ENCODE measurements at places on chromosomes 3 and 15.

- DNase-seq, result no peak
These were observed 54.0 kb upstream of the TMEM108 start for GRCh38 chr3:132984181-132984580.

- DNase-seq, result no peak
These were observed 62.4 kb downstream of the MBNL1 start for GRCh38 chr3:152331018-152331541.

DNA sequence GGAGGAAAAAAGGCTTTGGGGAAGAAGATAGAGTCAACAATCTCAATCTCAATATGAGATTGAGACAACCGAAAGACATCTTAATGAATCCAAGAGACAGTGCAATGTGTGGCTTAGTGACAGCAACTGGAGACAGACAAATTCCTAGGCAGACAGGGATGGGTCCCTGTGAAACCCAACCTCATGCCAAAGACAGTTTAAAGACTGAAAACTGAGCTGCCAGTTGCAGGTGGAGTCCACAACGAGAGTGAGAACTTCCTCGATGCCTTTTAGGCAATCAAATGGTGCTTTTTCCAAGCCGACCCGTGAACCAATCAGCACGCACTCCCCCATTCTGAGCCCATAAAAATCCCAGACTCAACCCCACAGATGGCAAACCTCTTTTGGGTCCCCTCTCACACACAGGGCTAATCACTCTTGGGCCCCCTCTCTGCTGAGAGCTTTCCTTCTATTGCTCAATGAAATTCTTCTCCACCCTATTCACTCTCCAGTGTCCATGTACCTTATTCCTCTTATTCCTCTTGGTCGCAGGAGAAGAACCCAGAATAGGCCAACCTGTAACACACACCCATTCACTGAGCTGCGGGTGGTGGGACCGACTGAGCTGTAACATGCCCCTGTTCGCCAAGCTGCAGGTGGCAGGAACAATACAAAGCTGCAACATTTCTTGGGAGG is 34.8 kb downstream of the ZMAT3 start:
- no peak for DNase-seq

DNA sequence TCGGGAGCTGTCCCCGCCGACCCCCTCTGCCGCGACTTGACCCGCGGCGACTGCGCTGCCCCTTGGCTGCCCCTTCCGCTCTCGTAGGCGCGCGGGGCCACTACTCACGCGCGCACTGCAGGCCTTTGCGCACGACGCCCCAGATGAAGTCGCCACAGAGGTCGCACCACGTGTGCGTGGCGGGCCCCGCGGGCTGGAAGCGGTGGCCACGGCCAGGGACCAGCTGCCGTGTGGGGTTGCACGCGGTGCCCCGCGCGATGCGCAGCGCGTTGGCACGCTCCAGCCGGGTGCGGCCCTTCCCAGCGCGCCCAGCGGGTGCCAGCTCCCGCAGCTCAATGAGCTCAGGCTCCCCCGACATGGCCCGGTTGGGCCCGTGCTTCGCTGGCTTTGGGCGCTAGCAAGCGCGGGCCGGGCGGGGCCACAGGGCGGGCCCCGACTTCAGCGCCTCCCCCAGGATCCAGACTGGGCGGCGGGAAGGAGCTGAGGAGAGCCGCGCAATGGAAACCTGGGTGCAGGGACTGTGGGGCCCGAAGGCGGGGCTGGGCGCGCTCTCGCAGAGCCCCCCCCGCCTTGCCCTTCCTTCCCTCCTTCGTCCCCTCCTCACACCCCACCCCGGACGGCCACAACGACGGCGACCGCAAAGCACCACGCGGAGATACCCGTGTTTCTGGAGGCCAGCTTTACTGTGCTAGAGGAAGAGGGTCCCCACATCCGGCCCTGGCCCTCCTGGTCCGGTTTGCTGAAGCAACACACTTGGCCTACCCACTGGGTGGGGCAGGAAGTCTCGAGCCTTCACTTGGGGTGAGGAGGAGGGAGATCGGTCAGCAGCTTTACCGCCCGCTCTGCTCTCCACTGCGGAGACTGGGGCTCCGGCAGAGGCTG is at the start of gene RASSF1:
RASSF1 (minus strand) TSS at position 389 of the 882 bp plus-strand sequence; CDS start at position 358, 31 bp downstream.
- DNase-seq, result no peak

DNA sequence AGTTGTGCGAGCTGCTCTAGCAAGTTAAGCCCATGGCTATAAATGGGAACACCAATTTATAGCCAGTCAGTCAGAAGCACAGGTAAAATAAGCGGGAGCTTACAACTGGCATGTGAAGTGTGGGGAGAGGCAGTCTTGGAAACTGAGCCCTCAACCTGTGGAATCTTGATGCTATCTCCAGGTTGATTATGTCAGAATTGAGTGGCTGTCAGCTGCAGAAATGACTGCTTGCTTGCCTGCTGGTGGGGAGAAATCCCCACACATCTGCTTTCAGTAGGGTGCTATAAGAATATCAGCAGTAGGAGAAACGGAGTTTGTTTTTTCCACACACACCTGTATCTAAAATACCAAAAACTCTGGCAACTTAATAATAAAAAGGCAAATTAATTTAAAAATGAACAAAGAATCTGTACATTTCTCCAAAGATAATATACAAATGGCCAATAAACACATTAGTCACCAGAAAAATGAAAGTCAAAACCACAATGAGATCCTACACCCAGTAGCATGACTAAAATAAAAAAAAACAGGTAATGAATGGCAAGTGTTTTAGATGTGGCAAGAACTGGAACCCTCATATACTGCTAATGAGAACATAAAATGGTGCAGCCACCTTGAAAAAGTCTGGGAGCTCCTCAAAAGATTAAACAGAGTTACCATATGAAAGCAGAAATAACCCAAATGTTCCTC is 26.0 kb upstream of the MAP4 start:
- DNase-seq, result no peak

GRCh38 chr3:115666920-115667737 is 43.8 kb downstream of the GAP43 start:
- DNase-seq, result no peak

GRCh38 chr3:141656771-141657170 is 81.3 kb upstream of the RNF7 start:
- no peak for DNase-seq

DNA sequence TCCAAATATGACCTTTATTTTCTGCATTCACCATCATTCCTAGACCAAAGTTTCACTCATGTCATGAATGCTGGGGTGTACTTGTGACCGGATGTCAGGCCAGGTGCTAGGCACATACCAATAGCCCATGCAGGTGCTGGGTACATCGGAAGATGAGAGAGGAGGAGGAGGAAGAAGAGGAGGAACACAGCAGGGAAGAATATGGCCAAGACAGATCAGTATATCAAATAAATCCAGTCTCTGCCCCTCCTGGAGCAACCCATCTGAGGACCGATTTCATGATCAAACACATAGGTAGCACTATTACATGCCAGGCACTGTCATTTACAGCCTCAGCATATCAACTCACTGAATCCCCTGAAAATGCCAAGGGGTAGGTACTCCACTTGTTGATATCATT is 3.0 kb upstream of the WNT7A start:
- no peak for DNase-seq

Data from cerebellar nuclear complex (tissue), 1 donor.